ENCODE measurements at places on chromosomes 1 and 21.

GRCh38 chr1:69911301-69911801 lies 294.0 kb downstream of the LRRC40 start:
- no peak for DNase-seq

GRCh38 chr1:29460041-29460610 lies 223.8 kb downstream of the PTPRU start:
- no peak for DNase-seq

- DNase-seq, result no peak
These were observed 23.7 kb downstream of the IRF2BP2 start for GRCh38 chr1:234586304-234586703.

DNA sequence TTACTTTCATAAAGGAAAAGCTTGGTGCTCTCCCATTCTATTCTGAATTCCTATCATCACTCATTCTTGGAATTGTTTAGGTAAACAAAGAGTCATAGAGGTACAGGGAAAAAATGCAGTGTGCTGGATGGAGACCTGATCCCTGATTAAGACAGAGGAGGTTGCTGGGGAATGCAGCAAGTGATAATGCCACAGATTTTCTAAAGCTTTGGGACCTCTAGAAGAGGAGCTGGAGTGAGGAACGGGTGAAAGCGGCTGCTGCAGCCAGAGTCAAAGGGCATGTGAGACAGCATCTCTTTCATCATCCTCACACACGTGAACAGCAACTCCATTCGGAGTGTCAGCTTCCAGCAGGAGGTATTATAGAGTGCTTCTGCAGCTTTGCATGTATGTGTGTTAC lies 54.9 kb upstream of the DIPK1A start:
- no peak for DNase-seq

DNA sequence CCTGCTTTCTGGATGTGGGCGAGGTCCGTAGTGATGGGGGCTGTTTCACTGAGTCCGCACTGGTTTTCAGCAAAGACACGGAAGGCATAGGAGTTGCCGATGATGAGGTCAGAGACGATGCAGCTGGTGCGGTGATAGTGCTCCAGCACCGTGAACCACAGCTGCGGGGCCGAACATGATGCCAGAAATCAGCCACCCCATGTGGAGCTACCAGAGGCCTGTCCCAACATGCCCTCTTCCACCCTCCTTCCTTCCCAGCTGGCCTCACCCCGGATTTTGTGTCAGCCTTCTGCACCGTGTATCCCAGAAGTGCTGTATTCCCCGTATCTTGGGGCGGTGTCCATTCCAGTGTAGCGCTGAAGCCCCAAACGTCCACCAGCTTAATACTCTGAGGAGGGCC lies 10.0 kb downstream of the MYBPHL start:
- DNase-seq, result no peak

DNA sequence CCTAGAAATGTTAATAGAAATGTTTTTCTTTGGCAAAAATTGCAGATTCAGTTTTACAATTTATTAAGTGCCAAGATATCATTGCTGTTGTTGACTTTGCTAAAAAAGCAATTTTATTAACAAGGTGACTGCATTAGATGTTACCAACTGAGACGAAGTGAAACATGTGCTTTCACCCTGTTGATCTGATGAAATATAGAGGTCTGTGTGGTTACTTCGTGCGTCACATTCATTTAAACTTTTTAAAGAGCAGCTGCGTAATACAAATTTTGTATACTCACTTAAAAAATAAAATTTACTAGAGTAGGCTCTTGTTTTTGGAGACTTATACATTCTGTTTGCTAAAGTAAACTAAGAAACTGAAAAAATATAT lies 465.7 kb downstream of the USP25 start:
- DNase-seq, result no peak

- no peak for DNase-seq
These were observed 100.6 kb upstream of the VAMP3 start for GRCh38 chr1:7670334-7671145.

GRCh38 chr1:42979896-42980800 lies 21.5 kb upstream of the SLC2A1 start:
- DNase-seq, result no peak

DNA sequence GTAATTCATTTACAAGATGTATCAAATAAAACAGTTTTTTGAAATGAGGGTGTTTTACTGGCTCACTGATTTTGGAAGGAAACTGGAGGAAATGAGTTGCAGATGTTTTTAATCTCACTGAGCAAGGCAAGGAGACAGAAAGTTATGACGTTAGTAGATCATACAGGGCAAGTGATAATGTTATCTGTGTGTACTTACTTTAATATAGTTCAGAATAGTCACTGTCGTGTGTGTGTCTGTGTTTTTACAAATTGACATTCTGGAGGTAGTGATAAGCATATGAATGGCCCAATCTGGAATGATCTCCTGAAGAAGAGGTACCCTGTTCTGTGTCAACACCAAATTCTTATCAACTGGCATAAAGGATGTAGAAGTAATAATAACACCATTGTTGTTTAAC lies 1.9 kb upstream of the GBP4 start:
- DNase-seq, result no peak

- no peak for DNase-seq
These were observed 27.6 kb downstream of the CD247 start for GRCh38 chr1:167490765-167491164.

GRCh38 chr1:184792450-184792969 lies 37.9 kb upstream of the EDEM3 start:
- DNase-seq, result no peak

DNA sequence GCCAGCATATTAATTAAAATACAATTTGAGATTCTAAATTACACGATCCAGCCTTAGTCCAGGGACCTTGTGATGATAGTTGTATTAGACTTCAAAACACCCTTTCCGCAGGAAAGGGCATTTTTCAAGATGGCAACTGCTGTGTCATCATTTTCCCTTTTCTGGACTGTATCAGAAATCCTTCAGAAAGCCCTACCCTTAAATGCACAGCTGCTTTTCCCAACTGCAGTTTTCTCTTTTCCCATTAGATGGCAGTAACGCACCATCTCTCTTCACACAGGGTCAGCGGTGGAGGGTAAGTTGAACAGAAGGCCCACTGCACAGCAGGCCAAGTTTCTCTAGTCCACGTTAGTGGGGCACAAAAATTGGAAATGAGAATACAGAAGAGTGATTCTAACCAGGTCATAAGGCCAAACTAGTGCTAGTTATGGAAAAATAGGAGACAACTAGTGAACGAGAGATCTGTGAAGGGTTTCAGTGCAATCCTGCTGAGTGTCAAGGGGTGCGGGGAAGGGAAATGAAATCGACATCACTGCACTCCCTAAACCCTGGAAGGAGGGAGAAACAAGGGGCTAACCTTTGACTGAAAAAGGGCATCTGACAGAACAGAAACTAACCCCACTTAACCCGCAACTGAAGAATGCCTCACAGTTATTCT lies 22.1 kb upstream of the TDRD10 start:
- peak; percentile 35 for DNase-seq

Data from stimulated activated CD8-positive, alpha-beta memory T cell treated with anti-CD3 and anti-CD28 coated beads, Interleukin-2, amount 100 ng/mL, for 1 hour (primary cell).